Inflammatory macrophage (primary cell): ENCODE measurements at places on chromosomes 1 and 21.

GRCh38 chr1:234611847-234612351 lies 1.9 kb upstream of the IRF2BP2 start:
- DNase-seq, result peak; percentile 51

DNA sequence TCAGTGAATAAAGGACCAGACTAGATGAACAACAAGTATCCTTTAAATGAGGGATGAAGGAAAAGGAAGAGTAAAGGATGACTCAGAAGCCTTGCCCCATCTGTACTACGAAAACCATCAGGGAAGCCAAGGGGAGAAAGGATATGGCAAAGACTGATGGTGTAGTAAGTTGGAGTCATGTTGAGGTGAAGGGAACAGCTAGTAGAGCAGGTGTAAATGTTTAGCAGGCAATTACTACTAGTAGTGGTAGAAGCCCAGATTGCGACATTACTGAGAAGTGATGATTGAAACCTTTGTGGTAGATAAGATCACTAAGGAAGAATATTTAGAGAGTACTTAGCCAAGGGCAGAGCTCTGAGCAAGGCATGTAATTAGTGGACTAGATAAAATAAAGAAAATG lies 84.0 kb downstream of the PHTF1 start:
- no peak for DNase-seq

- DNase-seq, result no peak
These were observed 137.1 kb downstream of the PBX1 start for GRCh38 chr1:164695956-164696665.

DNA sequence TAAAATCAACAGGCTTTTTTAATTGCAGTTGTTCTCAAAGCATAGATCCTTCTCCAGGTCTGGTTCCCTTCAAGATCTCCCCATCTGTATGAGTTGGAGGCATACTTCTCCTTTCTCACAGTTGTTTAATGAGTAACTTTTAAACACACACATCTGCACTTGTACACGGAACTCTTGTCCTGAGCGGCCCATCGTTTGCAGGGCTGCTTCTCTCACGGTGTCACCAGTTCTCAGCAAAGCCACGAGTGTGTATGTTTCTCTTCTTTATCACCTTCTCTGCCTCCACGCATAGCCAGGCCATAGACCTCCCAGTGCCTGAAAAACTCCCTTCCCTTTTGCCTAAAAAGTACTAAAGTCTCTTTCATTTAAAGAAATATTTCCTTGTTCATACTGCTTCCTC lies 68.7 kb upstream of the ROR1 start:
- DNase-seq, result no peak
